ENCODE measurements at places on chromosomes 12 and 14. TPM values are rescaled to one million over a fixed set of nuclear protein-coding genes. Genes with fewer than 3 reads are reported as not detected.

DNA sequence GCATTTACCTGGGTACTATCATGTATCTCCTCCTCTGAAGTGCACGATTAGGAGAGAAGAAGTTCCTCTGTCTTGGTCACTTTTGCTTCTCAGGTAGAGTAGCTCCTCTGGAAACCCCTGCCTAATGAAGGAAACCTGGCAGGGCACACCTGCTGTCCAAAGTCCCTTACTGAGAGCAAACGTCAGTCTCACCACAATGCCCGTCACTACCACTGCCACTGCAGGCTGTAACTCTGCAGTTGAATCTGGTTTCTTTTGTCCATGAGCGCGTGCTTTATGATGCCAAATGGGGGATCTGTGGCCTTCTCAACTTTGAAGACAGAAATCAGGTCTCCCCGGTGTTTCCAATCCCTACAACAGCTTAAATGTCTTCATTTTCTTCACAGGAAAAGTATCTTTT is 1068.6 kb downstream of the BCL11B start:
- no peak for DNase-seq

The OVCH1 gene
- total RNA-seq, result 0.25 TPM

GRCh38 chr12:89187507-89187906 is 164.8 kb downstream of the DUSP6 start:
- DNase-seq, result no peak

DNA sequence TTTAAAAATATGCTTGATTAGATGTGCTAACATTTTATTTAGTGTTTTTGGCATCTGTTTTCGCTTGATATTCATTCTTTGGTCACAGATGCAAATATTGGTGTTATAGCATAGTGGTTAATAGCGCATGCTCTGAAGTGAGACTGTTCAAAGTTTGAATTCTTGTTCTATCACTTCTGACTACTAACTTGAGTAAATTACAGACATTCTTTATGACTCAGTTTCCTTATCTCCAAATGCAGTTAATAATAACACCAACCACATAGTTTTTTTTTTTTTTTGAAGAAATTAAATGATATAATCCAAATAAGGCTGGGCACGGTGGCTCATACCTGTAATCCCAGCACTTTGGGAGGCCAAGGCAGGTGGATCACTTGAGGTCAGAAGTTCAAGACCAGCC is 81.0 kb downstream of the TMX1 start:
- no peak for DNase-seq

DNA sequence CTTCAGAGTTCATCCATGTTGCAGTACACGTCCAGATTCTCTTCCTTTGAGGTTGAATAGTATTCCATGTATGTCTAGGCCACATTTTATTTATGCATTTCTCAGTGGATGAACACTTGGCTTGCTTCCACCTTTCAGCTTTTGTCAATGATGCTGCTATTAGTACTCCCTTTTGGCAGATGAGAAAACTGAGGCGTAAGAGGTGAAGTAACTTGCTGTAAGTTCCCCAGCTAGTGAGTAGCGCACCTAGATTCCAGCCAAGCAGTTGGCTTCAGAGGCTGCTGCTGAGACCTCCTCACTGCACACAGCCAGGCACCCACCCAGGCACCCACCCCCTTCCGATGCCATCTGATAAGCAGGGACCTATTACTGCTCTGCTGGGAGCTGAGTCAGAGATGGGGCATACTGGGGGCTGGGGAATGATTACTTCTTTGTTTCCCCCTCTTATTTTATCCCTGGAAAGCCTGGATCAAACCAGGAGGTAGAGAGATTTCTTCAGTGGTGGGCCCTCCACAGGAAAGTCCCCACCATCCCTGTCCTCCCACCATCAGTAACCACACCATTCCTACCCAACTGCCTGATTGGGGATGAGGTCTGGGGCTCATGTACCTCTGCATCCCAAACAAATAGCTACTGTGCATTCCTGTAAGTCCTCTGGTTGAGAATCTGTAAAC is 234.6 kb downstream of the PCNX1 start:
- no peak for DNase-seq

The DCN gene
- total RNA-seq, result 716 TPM

The IRAK3 gene
- total RNA-seq, result 4.8 TPM

- no peak for DNase-seq
These were observed 259.5 kb downstream of the MSRB3 start for GRCh38 chr12:65537978-65538377.

The TMEM229B gene
- 1.4 TPM for total RNA-seq

GRCh38 chr12:28427046-28427445 is 236.8 kb downstream of the CCDC91 start:
- no peak for DNase-seq

GRCh38 chr12:104809251-104809650 is 148.8 kb downstream of the SLC41A2 start:
- no peak for DNase-seq

DNA sequence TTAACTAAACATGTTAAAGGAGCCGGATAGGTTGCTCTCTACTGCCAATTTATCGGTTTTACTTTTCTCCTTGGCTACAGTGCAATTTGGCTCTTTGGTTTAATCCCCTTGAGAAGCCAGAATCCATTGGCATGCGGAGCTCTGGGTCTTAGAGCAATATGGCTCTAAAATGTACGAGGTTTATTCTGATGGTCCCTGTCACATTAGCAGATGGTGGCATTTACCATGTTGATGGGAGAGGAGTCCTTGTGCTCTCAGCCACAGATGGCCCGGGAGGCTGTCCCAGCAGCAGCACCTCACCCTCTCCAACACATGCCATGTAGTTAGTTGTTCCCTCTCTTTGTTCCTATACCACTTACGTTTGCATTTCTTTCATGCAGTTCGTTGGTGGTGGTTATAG is 179.7 kb downstream of the RGS6 start:
- no peak for DNase-seq

The PTHLH gene
- total RNA-seq, result 3.7 TPM

GRCh38 chr12:120266180-120266870 is 795 bp upstream of the PXN start:
- DNase-seq, result no peak

The RNU4-1 gene
- total RNA-seq, result 2,088 TPM

DNA sequence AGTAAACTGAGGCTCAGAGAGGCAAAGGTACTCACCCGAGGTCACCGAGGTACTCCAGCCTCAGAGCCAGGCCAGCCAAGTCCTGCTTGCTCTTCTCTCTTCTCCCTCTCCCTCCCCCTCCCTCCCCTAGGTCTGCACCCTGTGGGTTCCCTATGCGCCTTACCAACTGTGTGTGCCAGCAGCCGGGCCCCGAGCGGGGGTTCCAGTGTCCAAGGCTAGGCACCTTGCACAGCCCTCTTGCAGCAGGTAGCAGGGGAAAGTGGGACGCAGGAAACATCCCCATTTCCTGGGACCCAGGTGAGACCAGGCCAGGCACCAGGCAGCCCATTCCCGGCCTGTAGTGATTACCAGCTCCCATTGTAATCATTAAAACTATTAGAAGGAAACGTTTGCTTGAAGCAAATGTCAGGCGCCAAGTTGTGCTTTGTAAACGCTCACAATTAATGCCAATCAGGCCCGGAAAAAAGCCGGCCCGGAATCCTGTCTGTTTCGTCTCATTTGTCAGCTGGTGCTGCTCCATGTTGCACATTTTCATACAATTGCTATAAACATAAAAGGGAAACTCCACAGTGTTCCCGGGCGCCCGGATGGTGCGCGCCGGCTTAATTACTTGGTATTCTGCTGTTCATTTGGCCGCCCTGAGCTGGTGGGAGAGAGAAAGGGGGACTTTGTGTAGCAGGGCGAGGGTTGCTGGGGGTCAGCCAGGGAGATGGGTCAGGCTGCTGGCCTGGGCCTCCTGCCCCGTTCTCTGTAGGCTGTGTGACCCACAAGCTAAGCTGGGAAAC is 11.9 kb downstream of the FAM222A start:
- no peak for DNase-seq

All from left ventricle myocardium inferior (tissue), 1 donor.